ENCODE measurements at places on chromosomes 4 and X.

DNA sequence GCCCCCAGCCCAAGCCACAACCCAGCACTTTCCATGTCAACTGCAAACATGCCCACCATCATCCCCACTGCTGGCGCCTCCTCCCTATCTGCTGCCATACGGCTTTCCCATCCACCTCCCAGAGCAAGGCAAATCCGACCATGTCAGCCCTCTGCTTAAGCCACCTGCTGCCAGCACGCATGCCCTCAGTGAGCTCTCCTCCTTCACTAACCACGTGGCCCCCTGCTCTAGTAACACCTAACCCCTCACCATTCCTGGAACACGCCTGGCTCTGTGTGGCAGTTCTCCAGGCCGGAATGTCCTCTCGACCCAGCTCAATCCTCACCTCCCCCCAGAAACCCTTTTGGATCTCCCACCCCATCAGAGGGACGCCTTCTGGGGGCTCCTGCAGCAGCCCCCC is 17.4 kb downstream of the BCAP31 start:
- peak; percentile 35 for DNase-seq

DNA sequence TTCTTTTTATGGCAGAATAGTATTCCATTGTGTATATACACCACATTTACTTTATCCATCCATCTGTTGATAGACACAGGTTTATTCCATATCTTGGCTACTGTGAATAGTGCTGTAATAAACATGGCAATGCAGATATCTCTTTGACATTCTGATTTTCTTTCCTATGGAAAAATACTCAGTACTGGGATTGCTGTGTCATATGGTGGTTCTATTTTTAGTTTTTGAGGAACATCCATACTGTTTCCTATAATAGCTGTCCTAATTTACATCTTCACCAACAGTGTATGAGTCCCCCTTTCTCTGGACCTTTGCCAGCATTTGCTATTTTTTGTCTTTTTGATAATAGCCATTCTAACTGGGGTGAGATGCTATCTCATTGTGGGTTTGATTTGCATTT is 73.5 kb downstream of the GPAT3 start:
- DNase-seq = no peak

- DNase-seq = peak; percentile 70
Measured at GRCh38 chr4:159103384-159103990, 608 bp downstream of the RAPGEF2 start.

DNA sequence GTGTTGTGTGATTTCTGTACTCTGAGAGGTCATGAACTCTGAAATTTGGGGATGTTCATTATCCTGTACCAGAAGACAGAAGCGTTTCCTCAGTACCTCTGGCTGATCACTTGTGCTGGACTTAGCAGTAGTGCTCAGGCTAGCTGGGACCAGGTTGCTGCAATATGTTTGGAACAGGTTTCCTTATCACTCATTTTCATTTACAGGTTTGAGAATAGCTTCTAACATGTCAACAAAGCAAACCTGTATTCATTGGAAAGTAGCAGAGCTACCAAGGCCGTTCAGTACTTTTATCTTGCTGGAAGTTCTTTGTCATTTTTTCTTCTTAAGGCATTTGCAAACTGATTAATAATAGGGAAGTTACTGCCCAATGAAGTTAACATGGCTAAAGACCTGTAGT is 242.9 kb upstream of the ANKRD50 start:
- no peak for DNase-seq

GRCh38 chr4:31692399-31692940 is 972.3 kb downstream of the PCDH7 start:
- no peak for DNase-seq

DNA sequence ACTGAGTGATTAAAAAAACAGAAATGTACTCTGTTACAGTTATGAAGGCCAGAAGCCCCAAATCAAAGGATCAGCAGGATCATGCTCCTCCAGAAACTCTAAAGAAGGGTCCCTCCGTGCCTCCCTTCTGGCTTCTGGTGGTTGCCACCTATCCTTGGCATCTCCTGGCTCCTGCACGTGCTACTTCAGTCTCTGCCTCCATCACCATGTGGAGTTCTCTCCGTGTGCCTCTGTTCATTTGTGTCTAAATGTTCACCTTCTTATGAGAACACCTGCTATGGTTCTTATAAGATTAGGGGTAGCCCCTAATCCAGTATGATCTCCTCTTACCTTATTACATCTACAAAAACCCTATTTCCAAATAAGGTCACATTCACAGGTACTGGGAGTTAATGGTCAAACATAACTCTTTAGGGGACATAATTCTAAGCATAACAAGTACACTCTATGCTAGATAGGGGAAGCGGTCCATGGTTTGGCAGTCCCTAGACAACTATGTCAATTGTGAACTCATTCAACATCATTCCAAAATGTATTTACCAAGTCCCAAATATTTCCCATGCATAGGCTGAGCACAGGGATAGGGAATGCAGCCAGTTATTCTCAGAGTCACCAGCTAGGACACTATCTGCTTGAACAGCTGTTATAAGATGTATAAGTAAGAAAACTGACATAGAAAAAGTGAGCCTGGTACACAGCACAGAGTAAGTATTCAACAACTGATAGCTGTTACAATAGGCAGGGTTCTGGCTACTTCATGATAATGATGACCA is 295.5 kb upstream of the BOD1L1 start:
- no peak for DNase-seq

GRCh38 chrX:38211891-38212635 is 8.6 kb downstream of the SRPX start:
- no peak for DNase-seq

GRCh38 chr4:177250056-177250696 is 59.5 kb upstream of the NEIL3 start:
- DNase-seq = peak; percentile 44

All from left ventricle myocardium inferior (tissue), 1 donor.